ENCODE measurements at places on chromosomes 1 and 21.
A peak's percentile ranks its signal among the peaks of the same experiment; 100 is the strongest.

DNA sequence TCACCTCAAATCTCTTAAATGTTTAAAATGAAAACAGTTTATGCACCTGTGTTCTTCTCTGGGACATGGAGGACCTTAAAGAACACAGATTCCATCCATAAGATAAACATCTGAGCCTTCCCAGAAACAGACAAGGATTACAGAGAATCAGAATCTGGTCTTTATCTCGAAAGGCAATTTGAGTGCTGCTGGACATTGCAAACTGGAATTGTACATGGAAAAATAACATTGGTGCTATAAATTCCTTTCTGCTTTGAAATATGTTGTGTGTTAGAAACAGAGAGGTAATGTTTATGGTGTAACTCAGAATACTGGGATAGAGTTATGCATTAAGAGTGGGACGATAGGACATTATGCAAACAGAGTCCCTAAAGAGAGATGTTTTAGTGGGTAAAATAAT is 6.6 kb upstream of the DDR2 start:
- no peak overlapping the region for H3K4me3 ChIP-seq
- DNase-seq: no peak
- H3K36me3 ChIP-seq: no peaks in the 10 kb centered on the region
- no peak overlapping the region for H3K27ac ChIP-seq
- H3K4me1 ChIP-seq: no peaks in the 10 kb centered on the region

- H3K27me3 ChIP-seq: no peaks in the 10 kb centered on the region
- no peak for DNase-seq
- H3K4me3 ChIP-seq: no peak overlapping the region
- H3K4me1 ChIP-seq: no peaks in the 10 kb centered on the region
- H3K27ac ChIP-seq: no peak overlapping the region
Observed at GRCh38 chr1:77594366-77595112, 87.9 kb downstream of the ZZZ3 start.

GRCh38 chr21:43690346-43690745 is 28.6 kb upstream of the PDXK start:
- DNase-seq: no peak
- no peaks in the 10 kb centered on the region for H3K27me3 ChIP-seq
- no peak overlapping the region for H3K4me3 ChIP-seq
- no peak overlapping the region for H3K27ac ChIP-seq
- peaks cover 92% of the 10 kb centered on the region for H3K36me3 ChIP-seq

DNA sequence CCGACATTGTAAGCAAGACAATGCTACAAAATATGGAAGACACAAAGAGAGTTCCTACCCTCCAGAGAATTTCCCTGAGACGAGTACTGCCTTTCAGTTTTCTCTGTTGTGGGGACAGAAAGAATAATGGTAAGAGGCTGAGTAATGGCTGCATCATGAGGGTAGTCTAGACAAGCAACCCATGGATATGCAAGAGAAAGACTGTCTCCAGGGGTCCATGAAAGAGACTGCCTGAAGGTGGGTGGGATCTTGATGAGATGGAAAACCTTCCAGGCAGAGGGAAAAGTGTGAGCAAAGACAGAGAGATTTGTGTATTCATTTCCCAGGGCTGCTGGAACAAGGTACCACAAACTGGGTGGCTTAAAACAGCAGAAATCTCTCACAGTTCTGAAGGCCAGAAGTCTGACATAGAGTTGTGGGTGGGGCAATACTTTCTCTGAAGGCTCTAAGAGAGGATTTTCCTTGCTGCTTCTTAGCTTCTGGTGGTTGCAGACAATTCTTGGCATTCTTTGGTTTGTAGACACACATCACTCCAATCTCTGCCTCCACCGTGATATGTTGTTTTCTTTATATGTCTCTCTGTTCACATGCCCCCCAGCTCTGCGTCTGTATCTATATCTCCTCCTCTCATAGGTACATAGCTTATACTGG is 41.4 kb downstream of the ANP32E start:
- DNase-seq: no peak
- no peak overlapping the region for H3K27ac ChIP-seq
- no peak overlapping the region for H3K4me3 ChIP-seq
- peaks cover 4% of the 10 kb centered on the region for H3K27me3 ChIP-seq

DNA sequence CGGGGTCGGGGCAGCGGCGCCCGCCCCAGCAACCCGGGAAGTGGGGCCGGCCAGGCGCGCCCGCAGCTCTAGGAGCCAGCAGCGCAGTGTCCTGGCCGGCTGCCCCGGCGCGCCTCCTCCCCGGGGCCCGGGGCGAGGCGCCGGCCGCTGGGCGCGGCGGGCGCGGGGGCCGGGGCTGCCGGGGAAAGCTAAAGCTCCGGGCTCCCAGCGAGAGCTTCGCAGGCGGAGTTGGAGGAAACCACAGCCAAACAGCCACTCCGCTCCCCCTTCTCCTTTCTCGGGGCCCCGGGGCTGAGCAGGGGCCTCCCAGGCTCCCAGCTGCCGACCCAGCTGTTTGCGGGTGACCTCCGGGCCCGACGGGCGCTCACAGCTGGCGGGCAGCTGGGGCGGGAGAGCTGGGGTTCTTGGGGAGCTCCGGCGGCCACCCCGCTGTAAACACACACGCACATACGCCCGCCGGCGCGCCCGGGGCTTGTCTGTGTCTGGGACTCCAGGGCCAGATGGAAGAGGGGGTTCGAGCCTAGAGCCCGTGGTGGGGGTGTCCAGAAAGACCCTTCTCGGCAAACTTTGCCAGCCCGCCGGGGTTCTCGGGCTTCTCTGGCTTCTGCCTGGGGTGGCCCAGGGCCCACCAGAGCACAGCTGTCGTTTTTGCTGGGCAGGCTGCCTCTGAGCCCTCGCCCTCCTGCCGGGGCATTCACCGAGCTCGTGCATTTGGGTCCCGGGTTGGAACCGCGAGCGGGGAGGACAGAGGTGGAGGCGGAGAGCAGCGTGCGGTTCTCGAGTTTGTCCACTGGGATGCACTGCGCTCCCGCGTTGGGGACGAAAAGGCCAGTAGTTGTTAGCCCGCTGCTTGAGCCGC is 1.5 kb downstream of the AJAP1 start:
- H3K4me3 ChIP-seq: no peak overlapping the region
- DNase-seq: no peak
- no peak overlapping the region for H3K27ac ChIP-seq
- no peaks in the 10 kb centered on the region for H3K36me3 ChIP-seq
- H3K27me3 ChIP-seq: peaks cover 10% of the 10 kb centered on the region
- no peaks in the 10 kb centered on the region for H3K4me1 ChIP-seq

DNA sequence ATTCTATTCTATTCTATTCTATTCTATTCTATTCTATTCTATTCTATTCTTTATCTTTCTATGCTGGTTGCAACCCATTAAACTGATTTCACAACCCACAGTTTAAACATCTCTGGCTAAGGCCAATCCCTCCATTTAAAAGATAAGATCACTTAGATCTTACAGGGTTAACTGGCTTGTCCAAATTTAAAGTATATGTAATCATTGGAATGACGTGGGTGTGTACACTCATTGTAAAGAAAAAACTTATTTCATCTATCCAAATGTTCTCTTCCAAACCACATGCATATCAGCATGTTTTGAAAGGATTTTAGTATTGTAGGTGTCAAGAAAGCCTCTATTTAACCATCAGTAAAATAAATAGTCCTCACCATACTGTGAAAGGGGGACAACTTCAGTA is 299.6 kb upstream of the RUNX1 start:
- no peak overlapping the region for H3K27ac ChIP-seq
- peaks cover 9% of the 10 kb centered on the region for H3K27me3 ChIP-seq
- no peaks in the 10 kb centered on the region for H3K36me3 ChIP-seq
- DNase-seq: no peak
- no peaks in the 10 kb centered on the region for H3K4me1 ChIP-seq

GRCh38 chr1:33446590-33446989 is 15.7 kb upstream of the PHC2 start:
- H3K4me3 ChIP-seq: no peak overlapping the region
- no peak for DNase-seq
- H3K27ac ChIP-seq: no peak overlapping the region
- H3K27me3 ChIP-seq: no peaks in the 10 kb centered on the region
- no peaks in the 10 kb centered on the region for H3K36me3 ChIP-seq

- H3K4me3 ChIP-seq: no peak overlapping the region
- H3K27me3 ChIP-seq: no peaks in the 10 kb centered on the region
- no peak overlapping the region for H3K27ac ChIP-seq
- H3K4me1 ChIP-seq: no peaks in the 10 kb centered on the region
Observed at GRCh38 chr1:88284666-88285366, 399.3 kb upstream of the PKN2 start.

- H3K4me3 ChIP-seq: peak overlapping the region; percentile 36
- no peak for DNase-seq
- H3K27ac ChIP-seq: peak overlapping the region; percentile 87
- H3K36me3 ChIP-seq: no peaks in the 10 kb centered on the region
Observed at GRCh38 chr1:111219557-111220286, 7.8 kb upstream of the CHI3L2 start.

- H3K27me3 ChIP-seq: peaks cover 34% of the 10 kb centered on the region
- no peak overlapping the region for H3K4me3 ChIP-seq
- no peaks in the 10 kb centered on the region for H3K36me3 ChIP-seq
- no peak overlapping the region for H3K27ac ChIP-seq
- H3K4me1 ChIP-seq: no peaks in the 10 kb centered on the region
- DNase-seq: no peak
Observed at GRCh38 chr21:41321908-41322495, 5.4 kb downstream of the FAM3B start.

GRCh38 chr1:43349594-43350306 is 9.0 kb upstream of the CDC20 start:
- no peak for DNase-seq
- H3K27ac ChIP-seq: peak overlapping the region; percentile 89
- no peak overlapping the region for H3K4me3 ChIP-seq
- H3K36me3 ChIP-seq: no peaks in the 10 kb centered on the region

GRCh38 chr1:7220007-7220406 is 434.8 kb downstream of the CAMTA1 start:
- no peaks in the 10 kb centered on the region for H3K4me1 ChIP-seq
- H3K4me3 ChIP-seq: no peak overlapping the region
- peaks cover 24% of the 10 kb centered on the region for H3K27me3 ChIP-seq
- H3K27ac ChIP-seq: no peak overlapping the region
- DNase-seq: no peak

DNA sequence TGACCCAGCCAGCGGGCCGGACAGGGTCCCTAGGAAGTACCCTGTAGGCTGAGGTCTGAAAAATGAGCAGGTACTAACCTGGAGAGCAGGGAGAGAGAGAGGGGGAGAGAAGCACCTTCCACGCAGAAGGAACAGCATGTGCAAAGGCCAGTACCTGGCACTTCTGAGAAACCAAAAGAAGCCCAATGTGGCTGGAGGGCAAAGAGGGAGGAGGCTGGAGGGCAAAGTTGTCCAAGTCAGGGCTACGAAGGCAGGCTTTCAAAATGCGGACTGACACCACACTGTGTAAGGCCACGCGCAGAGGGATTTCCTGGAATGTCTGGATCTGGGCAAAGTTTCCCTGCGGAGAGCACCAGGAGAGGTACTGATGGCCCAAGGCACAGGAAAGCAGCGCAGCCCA is 64.4 kb downstream of the SSBP3 start:
- no peak overlapping the region for H3K4me3 ChIP-seq
- peaks cover 33% of the 10 kb centered on the region for H3K4me1 ChIP-seq
- H3K36me3 ChIP-seq: peaks cover 2% of the 10 kb centered on the region
- H3K27ac ChIP-seq: no peak overlapping the region

DNA sequence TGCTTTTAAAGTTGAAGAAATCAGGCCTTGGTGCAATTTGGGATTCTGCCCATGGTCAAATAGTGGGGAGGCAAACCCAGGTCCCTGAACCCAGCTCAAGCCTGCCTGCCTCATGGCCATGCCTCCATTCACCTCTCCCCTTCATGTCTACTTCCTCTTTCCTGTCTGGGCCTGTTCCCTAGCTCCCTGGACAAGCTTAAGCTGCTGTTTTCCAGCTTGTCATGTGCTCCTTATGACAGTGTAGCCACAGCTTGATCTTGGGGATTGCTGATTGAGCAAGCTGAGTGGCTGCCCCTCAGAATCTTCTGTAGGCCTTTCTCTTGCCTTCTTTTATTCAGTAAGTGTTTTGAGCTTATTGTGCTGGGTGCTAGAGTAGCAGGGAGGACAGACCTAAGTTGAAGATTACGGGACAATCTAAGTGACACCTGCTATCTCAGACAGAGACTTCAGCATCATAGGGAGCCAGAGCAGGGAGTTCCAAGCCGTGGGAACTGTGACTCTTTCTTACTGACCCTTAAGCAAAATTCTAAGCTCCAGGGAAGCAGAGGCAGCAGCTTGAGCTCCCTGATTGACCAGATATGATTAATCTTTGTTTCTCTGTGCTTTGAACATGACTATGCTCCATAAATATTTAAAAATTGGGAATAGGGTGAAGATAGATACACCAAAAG is 520 bp upstream of the MR1 start:
- peak overlapping the region; percentile 87 for H3K4me3 ChIP-seq
- no peaks in the 10 kb centered on the region for H3K27me3 ChIP-seq
- H3K27ac ChIP-seq: peak overlapping the region; percentile 94
- no peak for DNase-seq

DNA sequence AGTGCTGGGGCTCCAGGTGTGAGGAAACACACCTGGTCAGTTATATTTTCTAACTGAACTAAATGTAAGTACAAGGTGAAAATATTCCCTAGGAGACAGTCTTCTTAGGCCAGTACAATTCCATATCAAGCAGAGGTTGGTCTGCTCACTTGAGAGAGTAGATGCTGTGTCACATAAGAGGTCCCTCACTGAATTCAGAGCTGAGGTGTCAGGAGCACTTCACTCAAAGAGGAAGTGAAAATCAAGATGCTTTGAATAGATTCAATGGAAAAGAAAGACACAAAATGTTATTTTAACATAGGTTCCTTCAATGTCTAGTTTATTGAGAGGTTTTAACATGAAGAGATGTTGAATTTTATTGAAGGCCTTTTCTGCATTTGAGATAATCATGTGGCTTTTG is 4.3 kb upstream of the FCRL3 start:
- DNase-seq: no peak
- no peaks in the 10 kb centered on the region for H3K27me3 ChIP-seq
- no peaks in the 10 kb centered on the region for H3K36me3 ChIP-seq
- H3K27ac ChIP-seq: no peak overlapping the region
- H3K4me3 ChIP-seq: no peak overlapping the region
- H3K4me1 ChIP-seq: peaks cover 4% of the 10 kb centered on the region

- H3K27ac ChIP-seq: no peak overlapping the region
- H3K4me3 ChIP-seq: no peak overlapping the region
- peaks cover 6% of the 10 kb centered on the region for H3K36me3 ChIP-seq
Observed at GRCh38 chr1:193262661-193263060, 76.2 kb upstream of the B3GALT2 start.

DNA sequence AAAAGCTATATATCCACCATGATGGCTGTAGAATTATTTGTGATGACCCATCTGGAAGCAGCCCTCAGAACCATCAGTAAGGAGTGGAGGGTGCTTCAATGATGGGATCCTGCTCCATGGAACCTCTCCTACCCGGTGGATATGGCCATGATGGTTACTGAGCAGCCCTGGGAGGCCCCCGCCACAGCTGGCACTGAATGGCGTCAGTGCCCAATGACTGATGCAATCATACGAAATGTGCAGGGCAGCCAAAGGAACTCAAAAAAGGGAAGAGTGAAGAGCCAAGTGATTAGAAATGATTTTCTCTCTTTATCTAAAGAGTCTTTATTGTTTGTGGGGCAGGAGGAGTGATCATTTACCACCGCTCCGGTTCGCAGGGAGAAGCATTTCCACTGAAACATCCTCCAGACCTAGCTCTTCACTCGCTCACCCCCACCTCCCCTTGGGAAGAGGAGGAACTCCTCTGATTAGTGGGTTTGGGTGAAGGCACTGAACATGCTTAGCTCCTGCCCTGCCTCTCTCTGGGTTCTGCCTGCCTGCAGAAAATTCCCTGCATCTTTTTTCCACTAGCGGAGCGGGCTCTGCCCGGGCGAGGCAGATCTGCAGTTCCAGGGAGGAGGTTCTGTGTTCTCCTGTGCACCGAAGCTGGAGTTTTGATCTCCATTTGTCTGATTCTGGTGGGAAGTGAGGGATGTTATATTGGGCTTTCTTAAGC is 260.3 kb downstream of the GRIK3 start:
- H3K4me3 ChIP-seq: no peak overlapping the region
- H3K27me3 ChIP-seq: peaks cover 32% of the 10 kb centered on the region
- DNase-seq: no peak
- no peaks in the 10 kb centered on the region for H3K4me1 ChIP-seq

Data from T-cell (primary cell).